ENCODE measurements at places on chromosomes 7 and 10. TPM values are rescaled to one million over a fixed set of nuclear protein-coding genes. Genes with fewer than 3 reads are reported as not detected.

DNA sequence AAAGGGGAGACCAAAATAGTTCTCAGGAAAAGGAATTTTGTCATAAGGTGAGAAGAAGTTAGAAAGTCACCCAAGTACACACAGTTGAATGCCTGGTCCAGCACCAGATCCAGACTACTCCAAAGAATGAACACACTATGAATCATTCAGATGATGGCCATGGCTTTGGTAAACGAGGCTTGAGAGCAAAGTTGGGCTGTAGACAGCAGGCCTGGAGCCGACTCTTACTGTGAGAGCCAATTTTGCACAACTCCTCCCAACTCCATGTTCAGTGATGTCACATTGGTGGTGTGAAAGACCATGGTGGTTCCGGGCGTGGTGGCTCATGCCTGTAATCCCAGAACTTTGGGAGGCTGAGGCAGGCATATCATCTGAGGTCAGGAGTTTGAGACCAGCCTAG, 131.6 kb downstream of the PKD1L1 start:
- DNase-seq, result peak; percentile 75

GRCh38 chr10:124320778-124321432, 97.8 kb downstream of the OAT start:
- DNase-seq, result no peak

- no peak for DNase-seq
These were observed 54.4 kb downstream of the ITGB8 start for GRCh38 chr7:20385126-20385525.

DNA sequence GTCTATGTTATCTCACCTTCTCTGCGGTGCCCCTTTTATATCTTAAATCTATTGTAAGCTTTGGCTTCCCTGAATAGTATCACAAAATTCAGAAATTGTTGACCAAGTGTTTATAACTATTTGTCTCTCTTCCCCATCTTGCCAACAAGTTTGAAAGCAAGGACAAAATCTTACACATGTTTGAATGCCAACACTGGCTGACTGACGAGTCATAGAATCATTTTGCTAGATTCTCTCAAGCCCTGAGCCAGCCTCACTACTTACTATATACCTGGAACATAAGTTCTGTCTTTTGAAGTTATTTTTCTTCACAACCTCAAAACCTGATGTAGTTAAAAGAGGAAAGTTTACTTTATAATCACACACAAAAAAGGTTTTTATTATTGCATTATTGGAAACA, 700.7 kb downstream of the PHTF2 start:
- DNase-seq, result no peak

- no peak for DNase-seq
These were observed 54.5 kb downstream of the ELMO1 start for GRCh38 chr7:37394158-37394557.

DNA sequence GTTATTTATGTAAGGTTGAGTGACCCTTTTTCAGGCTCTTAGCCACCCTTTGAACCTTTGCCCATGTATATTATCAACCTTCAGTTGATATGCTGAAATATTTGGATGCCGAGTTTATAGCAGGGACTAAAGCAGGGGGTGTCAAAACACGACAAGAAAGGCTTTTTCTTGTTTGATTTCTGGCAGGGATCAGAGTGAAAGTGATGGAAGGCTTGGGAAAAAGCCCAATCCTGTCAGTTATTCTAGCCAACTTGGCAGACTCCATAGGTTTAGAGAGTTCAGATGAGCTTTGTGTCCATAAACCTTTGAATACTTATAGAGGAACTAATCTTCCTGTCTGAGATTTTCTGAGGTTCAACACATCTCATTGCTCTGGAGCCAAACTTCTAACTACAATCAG, 47.5 kb downstream of the INHBA start:
- no peak for DNase-seq

DNA sequence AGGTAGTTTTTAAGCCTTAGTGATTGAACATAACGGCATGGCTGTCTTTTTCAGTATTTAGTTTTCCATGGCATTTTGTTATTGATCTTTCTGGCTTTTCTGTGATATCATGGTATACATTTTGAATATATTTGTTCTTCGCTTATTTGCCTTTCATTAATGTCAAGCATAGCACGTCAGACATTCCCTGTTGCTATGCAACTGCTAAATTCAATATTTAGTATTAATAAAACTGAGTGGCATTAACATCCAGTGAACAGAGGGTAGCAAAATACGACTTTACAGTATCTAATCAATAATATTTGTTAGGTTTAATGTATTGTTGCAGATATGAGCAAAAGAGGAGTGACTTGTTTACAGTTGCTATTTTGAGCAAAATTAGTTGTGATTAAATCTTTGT, 72.5 kb downstream of the LCOR start:
- no peak for DNase-seq

DNA sequence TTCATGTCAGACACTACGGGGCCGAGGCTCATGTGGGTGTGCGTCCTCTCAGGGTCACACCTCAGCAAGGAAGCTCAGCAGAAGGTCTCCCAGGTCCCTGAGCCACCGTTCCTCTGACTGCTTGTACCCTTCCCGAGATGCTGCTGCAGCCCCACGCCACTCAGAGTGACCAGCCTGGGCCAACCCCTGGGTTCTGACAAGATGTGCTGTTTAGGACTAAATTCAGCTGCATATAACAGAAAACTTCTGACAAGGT, 512.5 kb downstream of the DNAJB6 start:
- no peak for DNase-seq

GRCh38 chr10:65501259-65501658, 1424.6 kb upstream of the LRRTM3 start:
- DNase-seq, result no peak

GRCh38 chr7:65749039-65749438, 123.8 kb upstream of the VKORC1L1 start:
- DNase-seq, result no peak

GRCh38 chr10:71782917-71783490, 9.7 kb upstream of the VSIR start:
- DNase-seq, result peak; percentile 69

- DNase-seq, result no peak
These were observed 111.6 kb upstream of the INSYN2A start for GRCh38 chr10:127308031-127308430.

- DNase-seq, result no peak
These were observed 157.6 kb upstream of the LANCL2 start for GRCh38 chr7:55207436-55208125.

DNA sequence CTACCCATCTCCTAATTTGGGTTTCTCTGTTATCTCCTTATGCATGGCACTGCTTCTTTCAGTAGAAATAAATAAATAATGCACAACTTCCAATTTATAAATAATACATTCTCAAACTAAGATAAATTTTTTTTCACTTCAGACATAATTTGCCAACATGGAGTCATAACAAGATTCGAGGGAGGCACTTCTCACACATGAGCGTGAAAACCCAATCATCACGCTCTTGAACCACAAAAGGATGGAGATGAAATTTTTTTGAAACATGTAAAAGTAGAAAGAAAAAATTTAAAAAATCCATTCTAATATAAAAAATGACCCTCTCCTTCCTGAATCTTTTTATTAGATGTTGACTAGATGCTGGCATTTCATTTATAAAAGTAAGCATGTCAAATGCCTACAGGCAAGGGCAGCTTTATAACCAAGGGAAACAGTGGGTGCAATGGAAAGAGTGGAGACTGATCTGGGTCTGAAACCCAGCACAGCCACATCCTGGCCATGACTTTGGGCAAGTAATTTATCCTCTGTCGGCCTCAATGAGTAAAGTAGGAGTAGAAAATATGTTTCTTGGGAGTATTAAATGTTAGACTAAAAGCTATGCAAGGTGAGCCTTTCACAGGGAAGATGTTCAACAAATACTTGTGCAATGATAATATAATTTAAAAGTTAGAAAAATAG, 185.0 kb downstream of the STK31 start:
- no peak for DNase-seq

DNA sequence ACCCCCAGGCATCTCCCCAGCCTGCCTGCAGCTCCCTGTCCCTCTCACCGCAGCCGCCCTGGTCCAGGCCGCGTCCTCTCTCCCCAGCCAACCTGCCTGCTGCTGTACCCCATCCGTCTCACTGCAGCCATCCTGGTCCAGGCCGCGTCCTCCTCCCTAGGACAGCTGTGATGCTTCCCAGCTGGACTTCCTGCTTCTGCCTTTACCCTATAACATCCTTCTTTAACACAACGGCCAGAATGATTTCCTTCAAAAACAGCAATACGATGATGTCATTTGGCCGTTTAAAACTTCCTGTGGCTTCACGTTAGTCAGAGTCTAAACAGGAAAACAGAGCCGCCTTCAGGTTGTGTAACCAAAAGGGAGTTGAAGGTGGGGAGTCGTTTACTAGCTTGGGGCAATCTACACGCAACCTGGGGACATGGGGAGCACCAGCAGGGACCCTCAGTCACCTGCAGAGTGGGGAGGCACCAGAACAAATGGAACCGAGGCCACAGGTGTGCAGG, 32.2 kb upstream of the ZFAND2A start:
- DNase-seq, result no peak

DNA sequence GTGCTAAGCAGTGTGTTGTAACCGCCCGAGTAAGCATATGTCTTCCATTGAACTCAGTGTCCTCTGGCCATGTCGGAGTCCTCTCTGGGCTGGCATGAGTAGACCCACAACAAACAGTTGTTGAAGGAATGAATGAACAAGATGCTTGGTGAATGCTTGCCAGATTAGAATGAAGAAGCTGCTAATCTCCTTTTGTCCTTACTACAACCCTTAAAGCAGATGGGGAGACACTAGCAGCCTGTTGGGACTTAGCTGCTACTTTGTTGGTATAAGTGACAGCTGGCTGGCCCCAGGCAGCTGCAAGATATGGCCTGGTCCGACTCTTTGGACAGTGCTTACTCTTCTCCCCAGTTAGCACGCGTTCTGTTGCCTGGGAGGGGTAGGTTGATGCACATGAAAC, 370.1 kb downstream of the RPS24 start:
- no peak for DNase-seq

DNA sequence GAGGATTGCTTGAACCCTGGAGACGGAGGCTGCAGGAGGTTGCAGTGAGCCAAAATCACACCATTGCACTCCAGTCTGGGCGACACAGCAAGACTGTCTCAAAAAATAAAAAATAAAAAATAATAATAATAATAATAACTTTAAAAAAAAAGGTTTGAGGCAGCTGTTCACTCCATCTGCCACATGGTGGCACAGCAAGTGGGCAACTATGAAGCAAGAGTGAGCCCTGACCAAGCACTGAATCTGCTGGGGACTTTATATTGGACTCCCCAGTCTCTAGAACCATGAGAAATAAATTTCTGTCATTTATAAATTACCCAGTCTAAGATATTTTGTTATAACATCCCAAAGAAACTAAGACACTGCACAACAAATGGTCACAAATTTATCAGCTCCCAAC, 14.6 kb upstream of the BRI3 start:
- DNase-seq, result no peak

HIF1AN gene
- 9.5 TPM for polyA plus RNA-seq

CLRN3 gene
- polyA plus RNA-seq, result not detected

PPP1R17 gene
- not detected for polyA plus RNA-seq

HOXA6 gene
- polyA plus RNA-seq, result not detected

EIF3A gene
- polyA plus RNA-seq, result 35.2 TPM

PLEKHS1 gene
- polyA plus RNA-seq, result not detected

CFAP70 gene
- polyA plus RNA-seq, result 1.2 TPM

IKZF1 gene
- 0.54 TPM for polyA plus RNA-seq

TMEM229A gene
- 0.50 TPM for polyA plus RNA-seq

ENO4 gene
- polyA plus RNA-seq, result 0.07 TPM

CHN2 gene
- 2.0 TPM for polyA plus RNA-seq

All from right cardiac atrium (tissue), 5 donors.